ENCODE measurements at places on chromosomes 11 and 22.

- no peak for DNase-seq
Observed at GRCh38 chr11:67157691-67158090, 38.6 kb downstream of the KDM2A start.

DNA sequence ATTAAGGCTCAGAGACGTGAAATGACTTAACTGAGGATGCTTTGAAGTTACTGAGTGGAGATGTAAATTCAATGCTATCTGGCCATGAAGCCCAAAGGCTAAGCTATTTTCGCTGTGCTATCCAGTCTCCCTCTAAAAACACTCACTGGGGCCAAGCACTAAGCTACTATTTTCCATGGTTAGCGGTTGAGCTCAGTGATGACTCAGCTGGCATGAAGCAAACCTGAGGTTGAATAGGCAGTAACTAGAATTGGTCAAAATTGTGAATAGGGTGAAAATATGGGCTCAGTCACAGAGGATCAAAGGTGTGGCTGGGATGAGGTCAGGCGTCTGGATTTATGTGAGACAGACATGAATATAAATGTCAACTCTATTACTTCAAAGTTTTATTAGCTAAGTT, 564.2 kb upstream of the KIRREL3 start:
- no peak for DNase-seq

GRCh38 chr11:81892770-81893635, 840.7 kb downstream of the FAM181B start:
- no peak for DNase-seq

- DNase-seq, result no peak
Observed at GRCh38 chr11:11836676-11837231, 5.0 kb upstream of the USP47 start.

GRCh38 chr22:45268958-45269844, 15.5 kb upstream of the UPK3A start:
- no peak for DNase-seq

DNA sequence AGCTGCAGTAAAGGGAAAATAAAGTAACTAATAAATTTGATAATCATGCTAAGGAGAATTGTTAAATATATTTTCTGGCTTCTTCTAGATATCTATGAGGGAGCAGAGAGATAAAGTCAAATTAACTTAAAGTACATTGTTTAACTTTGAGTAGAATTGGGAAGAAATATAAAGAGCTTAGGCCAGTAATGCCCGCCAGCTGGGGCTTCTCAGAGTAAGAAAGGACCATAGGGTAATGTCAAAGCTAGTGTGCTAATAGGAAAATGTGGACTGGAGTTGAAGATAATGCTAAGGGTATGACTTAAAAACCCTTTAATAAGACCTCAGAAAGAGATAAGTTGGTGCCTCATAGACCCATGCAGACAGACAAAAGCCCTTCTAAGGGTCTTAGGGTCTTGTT, 411.6 kb upstream of the ANO3 start:
- no peak for DNase-seq

- no peak for DNase-seq
Observed at GRCh38 chr22:24589518-24590030, 3.3 kb downstream of the LRRC75B start.

DNA sequence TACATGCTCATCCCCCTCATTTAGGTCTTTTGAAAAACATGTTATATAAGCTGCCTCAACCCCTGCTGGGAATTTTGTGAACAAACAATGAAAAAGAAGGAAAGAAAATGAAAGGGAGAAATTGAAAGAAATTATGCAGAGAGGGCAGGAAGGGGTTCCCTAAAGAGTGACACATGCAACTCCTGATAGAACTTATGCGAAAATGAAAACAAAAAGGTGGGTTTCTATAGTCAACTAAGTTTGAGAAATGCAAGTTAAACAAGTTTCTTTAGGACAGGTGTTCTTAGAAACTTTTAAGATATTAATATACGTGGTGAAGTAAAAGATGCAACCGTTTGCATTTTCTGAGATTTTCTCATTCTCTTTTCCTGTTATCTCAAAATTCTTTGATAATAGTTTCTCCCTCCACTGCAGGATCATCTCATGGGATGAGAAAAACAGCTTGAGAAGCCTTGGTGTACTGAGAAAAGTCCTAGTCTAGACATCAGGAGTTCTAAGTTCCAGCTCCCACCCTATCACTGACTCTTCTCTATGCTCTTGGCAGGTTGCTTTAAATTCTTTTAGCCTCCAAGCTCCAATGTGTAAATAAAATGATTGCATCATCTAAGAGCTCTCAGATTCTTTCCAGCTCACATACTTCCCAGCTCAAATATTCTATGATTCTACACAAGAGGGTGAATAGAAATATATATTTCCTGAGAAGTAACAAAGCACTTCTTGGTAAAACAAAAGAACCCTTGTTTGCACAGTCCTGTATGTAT, 109.2 kb downstream of the FAM76B start:
- no peak for DNase-seq

- DNase-seq, result no peak
Observed at GRCh38 chr11:64713016-64713707, 9.8 kb downstream of the NRXN2 start.

GRCh38 chr11:126481303-126481680, 125.8 kb downstream of the ST3GAL4 start:
- DNase-seq, result no peak

GRCh38 chr11:64566042-64566914, 24.7 kb upstream of the SLC22A12 start:
- no peak for DNase-seq

GRCh38 chr11:57972013-57972367, 51.7 kb upstream of the OR9Q1 start:
- DNase-seq, result no peak

DNA sequence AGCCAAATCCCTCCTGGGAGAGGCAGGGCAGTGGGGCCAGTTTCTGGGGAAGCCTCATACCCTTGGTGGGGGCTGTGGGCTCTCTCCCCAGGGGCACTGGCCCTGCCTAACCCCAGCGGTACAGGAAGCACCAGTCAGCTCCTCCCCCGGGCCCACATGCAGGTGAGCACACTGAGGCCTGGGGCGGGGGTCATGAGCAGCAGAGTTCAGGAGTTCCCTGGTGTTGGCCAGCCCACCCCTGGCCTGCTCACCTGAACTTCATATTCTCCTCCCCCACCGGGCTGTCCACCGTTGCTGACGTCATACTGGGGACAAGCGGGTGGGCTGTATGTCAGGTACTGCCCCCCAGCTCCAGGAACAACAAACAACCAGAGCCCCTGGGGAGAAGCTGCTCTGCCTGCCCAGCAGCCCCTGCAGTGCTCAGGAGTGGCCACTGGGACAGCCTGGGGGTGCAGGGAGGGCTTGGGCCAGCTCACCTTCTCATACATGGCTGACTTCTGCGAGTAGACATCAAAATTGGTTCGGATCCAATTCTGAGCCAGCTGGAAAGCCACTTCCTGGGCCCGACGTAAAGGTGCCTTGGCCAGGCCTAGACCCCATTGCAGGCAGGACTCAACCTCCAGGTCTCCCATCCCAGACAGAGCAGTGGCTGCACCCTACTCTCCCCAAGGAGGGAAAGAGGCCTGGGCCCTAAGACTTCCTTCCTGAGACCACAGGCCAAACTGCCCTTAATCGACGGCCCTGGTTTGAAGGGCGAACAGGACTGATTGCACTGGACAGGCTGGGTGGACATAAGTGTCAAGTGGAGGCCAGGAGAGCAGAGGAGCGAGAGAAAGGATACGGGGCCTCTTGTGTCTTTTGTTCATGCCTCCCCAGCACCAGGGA, 20.8 kb downstream of the TREH start:
- DNase-seq, result no peak

GRCh38 chr11:37313266-37313665, 715.2 kb upstream of the RAG2 start:
- DNase-seq, result no peak

DNA sequence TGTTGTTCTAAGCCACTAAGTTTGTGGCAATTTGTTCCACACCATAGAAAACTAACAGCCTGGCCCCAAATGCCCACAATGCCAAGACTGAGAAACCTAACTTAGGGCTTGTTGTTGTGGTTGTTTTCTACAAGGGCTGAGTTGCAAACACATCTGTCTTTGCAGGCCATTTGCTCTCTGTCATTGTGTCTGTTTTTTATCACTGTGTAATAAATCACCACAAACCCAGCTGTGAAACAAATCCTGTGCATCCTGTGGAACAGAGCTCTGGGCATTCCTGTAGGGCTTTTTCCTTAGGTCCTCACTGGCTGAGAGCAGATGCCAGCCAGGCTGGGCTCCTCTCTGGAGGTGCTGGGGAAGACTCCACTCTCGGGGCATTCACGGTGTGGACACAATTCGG, 15.7 kb upstream of the SYT8 start:
- no peak for DNase-seq

- DNase-seq, result no peak
Observed at GRCh38 chr11:99925968-99926367, 761.1 kb upstream of the ARHGAP42 start.

GRCh38 chr11:69216647-69217051, 60.9 kb downstream of the SMIM38 start:
- no peak for DNase-seq

DNA sequence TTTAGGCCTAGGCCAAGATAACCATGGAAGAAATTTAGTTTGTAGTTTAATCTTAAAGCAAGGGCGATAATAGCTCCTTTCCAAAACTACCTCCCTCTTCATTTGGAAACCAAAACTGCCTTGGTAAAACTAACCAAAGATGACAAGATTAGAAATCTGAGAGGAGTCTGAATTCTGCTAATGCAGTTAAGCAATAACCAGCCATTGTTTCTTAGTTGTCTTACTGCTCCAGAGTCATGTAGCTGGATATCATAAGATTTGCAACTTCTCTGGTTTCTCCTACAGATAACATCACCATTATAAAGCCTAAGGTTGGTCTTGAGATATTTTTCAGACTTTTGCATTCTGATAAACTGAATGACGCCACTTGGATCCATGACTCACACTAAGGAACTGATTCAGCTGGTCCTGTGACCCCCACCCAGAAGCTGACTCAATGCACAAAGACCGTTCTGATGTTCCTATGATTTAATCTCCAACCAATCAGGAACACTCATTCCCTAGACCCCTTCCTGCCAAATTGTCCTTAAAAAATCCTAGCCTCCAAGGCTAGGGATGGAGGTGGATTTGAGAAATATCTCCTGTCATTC, 200.8 kb downstream of the LUZP2 start:
- DNase-seq, result no peak

DNA sequence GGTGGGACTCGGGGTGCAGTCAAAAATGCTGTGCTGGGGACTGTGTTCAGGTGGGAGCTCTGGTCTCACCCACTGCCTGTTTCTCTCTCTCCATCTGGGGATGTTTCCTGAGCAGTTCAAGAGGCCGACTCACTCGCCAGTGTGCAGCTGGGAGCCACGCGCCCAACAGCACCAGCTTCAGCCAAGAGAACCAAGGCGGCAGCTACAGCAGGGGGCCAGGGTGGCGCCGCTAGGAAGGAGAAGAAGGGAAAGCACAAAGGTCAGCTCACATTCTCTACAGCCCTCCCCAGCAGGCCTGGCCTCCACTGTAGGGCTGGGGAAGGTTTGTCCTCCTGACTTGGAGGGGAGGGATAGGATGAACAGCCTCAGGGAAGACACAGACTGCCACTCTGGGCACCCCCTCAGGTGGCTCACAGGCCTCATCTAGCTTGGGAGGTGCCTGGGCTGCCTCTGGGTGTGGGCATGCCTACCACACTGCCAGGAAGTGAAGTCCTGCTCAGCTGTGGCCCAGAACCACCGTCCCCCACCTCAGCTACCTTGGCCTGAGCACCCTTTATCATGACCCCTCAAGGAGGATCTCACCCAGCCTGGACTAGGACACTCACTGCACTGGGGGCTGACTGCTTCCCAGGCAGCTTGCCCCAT, 13.0 kb downstream of the TUB start:
- DNase-seq, result no peak

DNA sequence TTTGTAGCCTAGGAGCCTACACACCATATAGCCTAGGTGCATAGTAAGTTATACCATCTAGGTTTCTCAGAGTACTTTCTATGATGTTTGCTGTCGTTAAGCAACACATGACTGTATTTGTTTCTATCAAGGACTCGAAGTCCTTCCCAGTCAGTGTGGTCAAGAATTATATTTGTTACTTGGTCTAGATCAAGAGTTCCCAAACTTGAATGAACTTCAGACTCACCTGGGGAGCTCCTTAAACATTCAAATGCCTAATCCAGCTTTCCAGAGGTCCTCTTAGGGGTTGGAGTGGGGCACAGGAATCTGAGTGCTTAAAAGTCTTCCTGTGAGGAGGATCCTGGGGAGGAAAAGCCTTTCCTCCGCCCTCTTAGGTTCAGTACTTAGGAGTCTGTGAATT, 41.5 kb upstream of the PAMR1 start:
- no peak for DNase-seq

- no peak for DNase-seq
Observed at GRCh38 chr11:88042238-88042637, 133.0 kb downstream of the RAB38 start.

DNA sequence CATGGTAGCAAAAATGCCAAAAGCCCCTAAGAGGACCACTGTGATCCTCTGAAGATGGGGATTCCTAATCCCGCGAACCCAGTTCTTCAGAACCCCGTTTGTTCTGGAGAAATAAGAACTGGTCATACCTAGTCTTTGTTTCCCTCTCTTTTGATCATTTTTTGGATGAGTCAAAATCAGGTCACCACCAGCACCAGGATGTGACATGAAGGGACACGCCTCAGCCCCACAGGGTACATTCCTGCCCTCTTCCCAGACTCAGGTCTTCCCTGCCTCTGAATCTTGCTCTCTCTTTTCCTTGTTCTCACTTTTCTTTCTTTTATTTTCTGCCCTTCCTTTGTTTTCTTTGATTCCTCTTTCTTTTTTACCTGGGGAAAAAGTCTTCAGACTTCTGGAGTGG, 14.6 kb upstream of the ANO1 start:
- DNase-seq, result no peak

DNA sequence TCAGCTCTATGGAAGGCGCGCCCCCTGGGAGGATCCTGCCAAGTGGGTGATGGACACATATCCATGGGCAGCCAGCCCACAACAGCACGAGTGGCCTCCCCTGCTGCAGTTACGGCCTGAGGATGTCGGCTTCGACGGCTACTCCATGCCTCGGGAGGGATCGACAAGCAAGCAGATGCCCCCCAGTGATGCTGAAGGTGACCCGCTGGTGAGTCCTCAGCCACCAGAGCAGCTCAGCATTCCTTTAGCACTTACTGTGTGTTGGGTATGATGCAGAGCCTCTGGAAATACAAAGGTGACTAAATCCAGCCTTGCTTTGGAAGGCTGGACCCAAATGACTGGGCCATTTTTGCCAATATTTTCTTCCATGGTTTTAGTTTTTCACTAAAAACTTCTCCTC, 45.7 kb downstream of the DBX1 start:
- DNase-seq, result no peak

GRCh38 chr11:80371931-80372330, 931.1 kb upstream of the TENM4 start:
- DNase-seq, result no peak

DNA sequence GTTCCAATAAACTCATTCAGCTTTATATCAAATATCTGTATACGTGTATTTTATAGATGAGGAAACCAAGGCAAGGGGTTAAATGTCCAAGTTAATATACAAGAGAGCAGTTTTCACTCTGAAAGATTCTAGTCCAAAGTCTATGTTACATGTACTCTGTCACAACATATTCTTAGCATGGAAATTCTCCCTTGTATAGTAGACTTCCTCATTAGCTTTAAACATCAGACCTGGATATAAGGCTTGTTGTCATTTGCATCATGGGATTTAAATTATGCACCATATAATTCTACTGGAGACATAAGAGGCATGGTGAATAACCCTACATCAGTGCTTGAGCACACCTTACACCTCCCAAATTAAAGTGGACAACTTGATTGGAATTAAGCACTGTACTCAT, 681.9 kb upstream of the CCDC179 start:
- no peak for DNase-seq
